ENCODE measurements at places on chromosomes 6 and 20.

DNA sequence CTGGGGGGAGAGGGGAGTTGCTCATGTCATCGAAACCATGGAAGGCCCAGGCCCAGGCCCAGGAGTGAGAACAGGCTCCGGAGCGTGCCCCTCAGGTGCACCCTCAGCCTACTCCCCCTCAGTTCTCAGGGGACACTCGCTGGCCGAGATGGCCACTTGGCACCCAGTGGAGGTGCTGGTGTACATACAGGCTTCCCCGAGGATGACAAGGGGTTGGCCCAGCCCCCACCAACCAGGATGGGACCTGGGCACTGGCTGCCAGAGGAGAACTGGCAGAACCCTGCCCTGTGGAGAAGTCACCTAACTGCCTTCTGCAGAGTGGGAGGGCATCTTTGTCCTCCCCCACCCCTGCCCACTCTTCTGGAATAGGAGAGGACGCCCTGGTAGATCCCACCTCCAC is 9.5 kb downstream of the NKX2-2 start:
- no peaks in the 10 kb centered on the region for H3K36me3 ChIP-seq
- no peak overlapping the region for H3K4me3 ChIP-seq
- no peak for DNase-seq
- peaks cover 6% of the 10 kb centered on the region for H3K4me1 ChIP-seq
- H3K27me3 ChIP-seq = peaks cover 51% of the 10 kb centered on the region
- no peak overlapping the region for H3K27ac ChIP-seq

DNA sequence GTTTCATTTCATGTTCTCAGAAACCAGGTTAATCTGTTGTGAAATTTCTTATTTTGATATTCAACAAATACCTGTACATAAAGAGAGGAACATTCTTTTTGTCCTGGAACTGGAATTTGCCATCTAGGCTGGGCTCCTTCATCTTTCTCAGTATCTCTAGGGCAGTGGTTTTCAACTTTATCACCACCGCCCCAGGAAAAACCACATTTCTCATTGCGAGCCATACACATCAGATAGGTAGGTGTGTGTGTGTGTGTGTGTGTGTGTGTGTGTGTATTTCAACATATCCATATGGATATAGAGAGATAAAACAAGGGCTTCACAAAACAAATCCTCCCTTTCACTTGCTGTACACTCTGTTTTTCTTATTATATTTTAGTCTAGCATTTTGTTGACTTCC is 24.1 kb downstream of the BFSP1 start:
- peaks cover 34% of the 10 kb centered on the region for H3K4me1 ChIP-seq
- no peak overlapping the region for H3K27ac ChIP-seq
- no peaks in the 10 kb centered on the region for H3K27me3 ChIP-seq
- H3K4me3 ChIP-seq = no peak overlapping the region
- DNase-seq = no peak

DNA sequence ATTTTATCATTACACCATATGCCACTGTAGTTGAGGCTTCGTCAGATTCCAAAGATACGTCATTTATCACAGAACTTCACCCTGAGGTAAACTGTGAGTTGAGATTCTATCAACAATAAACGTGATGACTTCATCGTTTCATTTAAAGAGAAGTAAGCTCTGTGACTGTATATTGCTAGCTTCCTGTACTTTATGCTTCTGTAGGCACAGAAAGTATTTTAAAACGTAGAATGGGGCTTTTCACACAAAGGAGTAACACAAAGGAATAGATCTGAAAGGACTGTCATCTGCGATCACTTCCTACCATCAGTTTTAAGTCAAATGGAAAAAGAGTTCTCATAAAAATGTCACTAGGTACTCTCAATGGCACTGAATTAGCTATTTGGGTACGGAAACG is 234.4 kb upstream of the MCHR2 start:
- no peak overlapping the region for H3K27ac ChIP-seq
- peaks cover 8% of the 10 kb centered on the region for H3K4me1 ChIP-seq
- H3K4me3 ChIP-seq = no peak overlapping the region
- H3K36me3 ChIP-seq = no peaks in the 10 kb centered on the region

DNA sequence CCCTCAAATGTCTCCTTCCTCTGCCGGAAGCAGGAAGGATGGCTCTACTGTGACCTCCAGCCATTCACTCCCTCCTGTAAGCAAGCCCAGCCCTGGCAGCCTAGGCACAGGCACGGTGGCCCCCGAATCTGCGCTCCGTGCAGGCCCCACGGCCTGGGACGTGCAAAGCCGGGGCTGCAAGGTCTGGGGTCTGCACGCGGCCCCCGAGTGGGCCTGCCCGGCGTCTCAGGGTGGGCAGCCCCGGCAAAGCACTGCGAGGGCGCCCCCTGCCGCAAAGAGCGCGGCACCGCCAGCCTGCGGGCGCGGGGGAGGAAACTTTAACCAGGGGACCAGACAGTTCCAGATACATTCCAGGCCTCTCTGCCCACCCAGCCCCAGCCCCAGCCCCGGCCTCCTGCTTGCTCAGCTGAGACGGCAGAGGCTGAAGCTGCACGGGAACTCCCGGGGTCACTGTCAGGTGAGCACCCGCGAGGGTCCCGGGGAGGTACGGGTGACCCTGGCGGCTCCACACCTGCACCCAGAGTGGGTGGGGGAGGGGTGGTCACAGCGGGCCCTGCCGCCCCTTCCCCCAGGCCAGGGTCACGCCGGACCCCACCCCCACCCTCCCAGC is 98.8 kb downstream of the ASXL1 start:
- H3K4me1 ChIP-seq = peaks cover 35% of the 10 kb centered on the region
- H3K4me3 ChIP-seq = no peak overlapping the region
- H3K27me3 ChIP-seq = no peaks in the 10 kb centered on the region
- H3K27ac ChIP-seq = no peak overlapping the region

DNA sequence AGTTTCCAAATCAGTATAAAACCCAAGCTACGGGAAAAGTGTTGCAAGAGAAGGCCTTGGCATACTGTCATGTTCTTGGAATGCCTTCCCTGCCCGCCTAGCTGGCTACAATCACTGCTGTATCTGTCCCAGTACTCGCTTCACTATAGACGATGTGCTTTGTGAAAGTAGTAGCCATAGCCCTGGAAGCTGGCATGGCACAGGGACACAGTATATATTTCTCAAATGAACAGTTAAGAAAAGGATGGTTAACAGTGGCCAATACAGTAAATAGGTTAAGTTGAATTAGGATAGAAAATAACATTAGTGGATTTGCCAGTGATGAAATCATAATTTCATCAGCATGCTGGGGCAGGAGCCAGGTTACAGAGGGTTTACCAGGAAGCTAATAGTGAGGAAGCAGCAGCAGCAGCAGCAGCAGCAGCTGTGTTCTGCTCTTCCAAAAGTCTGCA is 499.3 kb downstream of the CDKAL1 start:
- H3K27me3 ChIP-seq = no peaks in the 10 kb centered on the region
- H3K4me1 ChIP-seq = peaks cover 4% of the 10 kb centered on the region
- H3K4me3 ChIP-seq = no peak overlapping the region
- H3K27ac ChIP-seq = no peak overlapping the region
- DNase-seq = no peak
- H3K36me3 ChIP-seq = peaks cover 28% of the 10 kb centered on the region

- DNase-seq = no peak
- no peak overlapping the region for H3K27ac ChIP-seq
- H3K4me1 ChIP-seq = peaks cover 50% of the 10 kb centered on the region
Observed at GRCh38 chr6:158775832-158776231, 43.3 kb downstream of the EZR start.

DNA sequence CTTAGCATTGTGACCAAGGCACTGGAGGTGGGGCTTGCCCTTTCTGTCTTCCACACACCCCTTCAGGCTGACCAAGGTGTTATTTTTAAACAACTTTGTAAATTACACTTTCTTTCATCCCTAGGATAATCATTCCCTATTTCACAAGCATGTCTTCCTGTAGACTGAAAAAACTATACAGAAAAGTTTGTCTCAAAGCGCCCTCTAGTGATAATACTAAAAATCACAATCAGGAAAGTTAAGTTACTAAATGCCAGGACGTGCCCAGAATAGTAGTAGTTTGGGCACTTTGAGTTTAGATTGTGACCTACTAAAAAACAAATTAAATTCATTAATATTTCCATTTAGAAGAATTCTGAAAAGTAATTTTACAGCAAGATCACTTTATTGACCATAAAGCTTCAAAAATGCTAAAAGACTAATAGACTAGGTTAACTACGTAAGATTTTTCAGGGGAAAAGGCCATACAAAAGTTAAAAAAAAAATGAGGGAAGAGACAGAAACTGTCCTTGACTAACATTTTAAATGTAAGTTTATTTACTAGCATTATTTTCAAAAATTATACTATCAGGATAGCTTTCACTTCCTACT is 123.3 kb upstream of the DUSP22 start:
- no peaks in the 10 kb centered on the region for H3K36me3 ChIP-seq
- no peak for DNase-seq
- no peak overlapping the region for H3K27ac ChIP-seq
- no peaks in the 10 kb centered on the region for H3K27me3 ChIP-seq
- no peak overlapping the region for H3K4me3 ChIP-seq

DNA sequence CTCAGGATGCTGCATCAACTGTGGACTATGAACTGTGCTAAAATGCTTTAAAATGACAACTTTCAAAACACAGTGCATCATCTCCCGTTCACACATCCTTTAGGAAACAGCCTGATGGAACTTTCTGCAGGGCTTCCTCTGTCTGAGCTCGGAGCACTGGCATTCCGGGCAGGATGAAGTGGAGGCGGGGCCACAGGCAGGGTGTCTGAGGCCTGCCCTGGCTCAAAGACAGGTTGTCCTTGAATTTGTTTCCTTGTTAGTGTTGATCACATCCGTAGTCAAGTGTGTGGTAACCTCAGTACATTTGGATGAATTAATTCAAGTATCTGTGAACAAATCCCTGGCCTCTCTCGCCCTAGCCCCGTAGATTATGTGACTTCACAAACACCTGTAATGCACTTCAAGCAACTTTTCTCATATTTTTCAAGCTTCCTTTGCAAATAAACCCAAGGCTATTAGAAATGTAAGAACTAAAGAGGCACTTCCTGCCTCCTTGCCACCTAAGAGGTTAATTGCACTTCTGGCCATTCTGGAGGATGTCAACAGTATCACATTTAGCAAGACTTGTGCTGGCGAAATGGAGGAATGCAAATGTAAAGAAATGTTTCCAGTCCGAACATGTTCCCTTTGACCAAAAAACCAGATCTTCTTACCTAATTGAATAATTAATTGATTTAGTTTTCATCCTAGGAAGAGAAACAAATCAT is 3.1 kb downstream of the CD93 start:
- H3K36me3 ChIP-seq = no peaks in the 10 kb centered on the region
- no peak overlapping the region for H3K4me3 ChIP-seq
- no peak overlapping the region for H3K27ac ChIP-seq
- peak; percentile 11 for DNase-seq

GRCh38 chr20:62982124-62983075 is 24.4 kb downstream of the BHLHE23 start:
- H3K4me1 ChIP-seq = peaks cover 34% of the 10 kb centered on the region
- H3K27me3 ChIP-seq = peaks cover 2% of the 10 kb centered on the region
- no peak overlapping the region for H3K27ac ChIP-seq
- no peak overlapping the region for H3K4me3 ChIP-seq
- H3K36me3 ChIP-seq = no peaks in the 10 kb centered on the region
- DNase-seq = no peak

- H3K27me3 ChIP-seq = no peaks in the 10 kb centered on the region
- no peak for DNase-seq
- H3K4me1 ChIP-seq = no peaks in the 10 kb centered on the region
- H3K27ac ChIP-seq = no peak overlapping the region
- H3K4me3 ChIP-seq = no peak overlapping the region
- H3K36me3 ChIP-seq = no peaks in the 10 kb centered on the region
Observed at GRCh38 chr6:120493505-120493904, 840.8 kb downstream of the TBC1D32 start.

GRCh38 chr6:33836806-33837469 is 33.1 kb upstream of the MLN start:
- H3K4me3 ChIP-seq = no peak overlapping the region
- no peak for DNase-seq
- H3K4me1 ChIP-seq = peaks cover 9% of the 10 kb centered on the region
- H3K27ac ChIP-seq = no peak overlapping the region

- no peaks in the 10 kb centered on the region for H3K4me1 ChIP-seq
- H3K27me3 ChIP-seq = no peaks in the 10 kb centered on the region
- no peak for DNase-seq
- no peak overlapping the region for H3K27ac ChIP-seq
- H3K36me3 ChIP-seq = no peaks in the 10 kb centered on the region
- H3K4me3 ChIP-seq = no peak overlapping the region
Observed at GRCh38 chr20:17519606-17520285, 11.4 kb downstream of the BFSP1 start.

GRCh38 chr20:25508083-25508770 is 77.1 kb downstream of the NINL start:
- H3K36me3 ChIP-seq = peaks cover 12% of the 10 kb centered on the region
- H3K4me3 ChIP-seq = no peak overlapping the region
- no peak overlapping the region for H3K27ac ChIP-seq
- H3K4me1 ChIP-seq = no peaks in the 10 kb centered on the region
- no peaks in the 10 kb centered on the region for H3K27me3 ChIP-seq
- no peak for DNase-seq

DNA sequence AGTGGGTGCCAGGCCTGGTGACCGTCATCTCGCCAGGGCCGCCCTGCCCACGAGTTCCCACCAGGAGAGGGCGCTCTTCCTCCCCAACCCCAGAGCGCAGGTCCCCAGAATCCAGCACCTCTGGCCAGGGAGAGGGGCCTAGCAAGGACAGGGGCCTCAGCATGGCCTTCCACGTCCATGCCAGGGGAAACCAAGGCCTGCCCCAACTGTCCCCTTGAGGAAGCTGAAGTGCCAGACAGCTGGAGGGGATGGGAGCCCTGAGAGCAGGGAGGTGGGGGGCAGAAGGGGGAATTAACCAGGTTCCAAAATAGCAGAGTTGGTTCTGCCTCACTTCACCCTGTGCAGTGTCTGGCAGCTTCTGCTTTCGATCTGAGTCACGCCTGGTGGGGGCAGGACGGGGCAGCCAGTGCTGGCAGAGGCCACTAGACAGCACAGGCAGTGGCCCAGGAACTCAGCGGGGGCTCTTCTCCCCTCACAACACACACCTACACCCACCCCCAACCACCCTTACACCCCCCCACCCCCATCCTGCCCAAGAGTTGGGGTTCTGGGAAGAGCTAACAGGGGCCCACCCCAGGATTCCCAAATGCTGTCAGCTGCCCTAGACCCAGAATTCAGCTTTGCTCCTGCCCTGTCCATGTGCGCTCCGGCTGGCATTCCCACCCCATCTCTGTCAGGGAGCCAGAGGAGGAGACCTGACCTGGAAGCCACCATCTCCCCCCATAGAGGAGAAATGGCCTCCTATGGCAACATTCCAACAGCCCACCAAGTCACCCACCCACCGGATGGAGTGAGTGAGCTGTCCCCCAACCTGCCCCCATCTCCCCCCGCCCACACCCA is 29.2 kb downstream of the TFEB start:
- peak overlapping the region; percentile 86 for H3K4me3 ChIP-seq
- no peaks in the 10 kb centered on the region for H3K36me3 ChIP-seq
- no peak for DNase-seq
- H3K4me1 ChIP-seq = peaks cover 25% of the 10 kb centered on the region
- H3K27ac ChIP-seq = no peak overlapping the region

DNA sequence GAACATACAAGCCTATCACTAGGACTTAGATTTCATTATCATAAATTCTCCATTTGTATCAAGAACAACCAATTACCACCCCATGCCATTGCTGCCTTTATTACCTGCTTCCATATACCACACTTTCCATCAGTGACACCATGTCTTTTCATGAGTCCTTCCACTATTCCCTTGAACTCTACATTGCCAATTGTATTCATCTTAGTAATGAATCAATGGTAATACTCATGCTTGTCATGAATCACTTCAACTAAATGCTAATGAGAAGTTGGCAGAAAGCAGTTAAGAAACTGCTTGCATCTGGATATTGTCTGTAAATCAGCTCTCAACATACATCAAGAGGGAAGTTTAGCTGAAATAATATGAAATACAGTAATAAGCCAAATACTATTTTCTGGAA is 61.2 kb upstream of the RNF217 start:
- no peaks in the 10 kb centered on the region for H3K4me1 ChIP-seq
- no peak for DNase-seq
- H3K27ac ChIP-seq = no peak overlapping the region
- no peak overlapping the region for H3K4me3 ChIP-seq

Measured in naive thymus-derived CD8-positive, alpha-beta T cell (primary cell).